ENCODE measurements at places on chromosomes 4 and X. TPM values are rescaled to one million over a fixed set of nuclear protein-coding genes. Genes with fewer than 3 reads are reported as not detected.

The RHOH gene
- total RNA-seq: 0.47 TPM

The ZNF41 gene
- total RNA-seq: 9.1 TPM

The PGAM4 gene
- total RNA-seq: not detected

The MAGIX gene
- 4.5 TPM for total RNA-seq

The BEX3 gene
- total RNA-seq: 117 TPM

The MAPK10 gene
- total RNA-seq: 14.9 TPM

The WNK3 gene
- total RNA-seq: 4.3 TPM

The FRMD7 gene
- not detected for total RNA-seq

The ASB11 gene
- not detected for total RNA-seq

The IQSEC2 gene
- total RNA-seq: 10.1 TPM

The IDH3G gene
- total RNA-seq: 56.9 TPM

The SATL1 gene
- not detected for total RNA-seq

The DCLK2 gene
- 17.1 TPM for total RNA-seq

The TMPRSS11B gene
- total RNA-seq: 0.40 TPM

The FGF16 gene
- 0.23 TPM for total RNA-seq

The MAGEA8 gene
- total RNA-seq: not detected

The RAP1GDS1 gene
- total RNA-seq: 45.1 TPM

The PROM1 gene
- total RNA-seq: 4.2 TPM

The ZAR1 gene
- not detected for total RNA-seq

The PLK4 gene
- 6.8 TPM for total RNA-seq

The ERAS gene
- total RNA-seq: not detected

The F8A3 gene
- total RNA-seq: 12.4 TPM

The XAGE2 gene
- total RNA-seq: not detected

The ADAM29 gene
- not detected for total RNA-seq

The SMARCA5 gene
- 50.0 TPM for total RNA-seq

The CSTF2 gene
- 8.9 TPM for total RNA-seq

The SSX4B gene
- 0.27 TPM for total RNA-seq

The CPLX1 gene
- total RNA-seq: 0.31 TPM

The KDM5C gene
- total RNA-seq: 60.2 TPM

The MAGEA1 gene
- total RNA-seq: not detected

The BANK1 gene
- total RNA-seq: 0.62 TPM

The OTC gene
- total RNA-seq: 0.94 TPM

The F9 gene
- total RNA-seq: not detected

The CT45A3 gene
- total RNA-seq: not detected

The GDPD2 gene
- total RNA-seq: not detected

The IL13RA2 gene
- total RNA-seq: not detected

The SAGE1 gene
- total RNA-seq: not detected

The ZNF157 gene
- 0.31 TPM for total RNA-seq

Measured in gastroesophageal sphincter (tissue), 4 donors.